Hepatocyte (in vitro differentiated cells): ENCODE measurements at places on chromosomes 2 and 18. TPM values are rescaled to one million over a fixed set of nuclear protein-coding genes. Genes with fewer than 3 reads are reported as not detected.

DNA sequence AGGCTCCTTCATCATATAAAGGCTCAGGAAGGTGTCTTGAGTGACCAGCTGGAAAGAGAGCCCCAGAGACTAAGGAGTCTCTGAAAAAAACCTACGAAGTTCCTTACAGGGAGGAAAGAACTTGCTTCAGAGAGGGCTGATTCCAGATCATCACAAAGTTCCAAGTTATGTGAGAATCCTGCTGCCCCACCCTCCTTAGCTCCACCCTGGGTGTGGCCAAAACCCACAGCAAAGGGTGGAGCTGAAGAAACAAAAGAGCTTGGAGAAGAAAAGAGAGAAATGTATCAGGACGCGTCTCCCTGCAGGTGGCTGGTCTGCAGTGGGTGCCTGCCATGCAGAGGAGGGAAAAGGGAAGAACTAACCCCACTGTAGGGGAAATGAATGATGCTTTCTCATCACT, 32.8 kb upstream of the ZNF396 start:
- H3K36me3 ChIP-seq = no peaks in the 10 kb centered on the region
- H3K4me1 ChIP-seq = no peaks in the 10 kb centered on the region
- no peak overlapping the region for H3K27ac ChIP-seq
- no peak for DNase-seq

- H3K27me3 ChIP-seq = no peaks in the 10 kb centered on the region
- DNase-seq = no peak
- peak overlapping the region; percentile 22 for H3K27ac ChIP-seq
- H3K4me1 ChIP-seq = peaks cover 6% of the 10 kb centered on the region
- H3K4me3 ChIP-seq = no peak overlapping the region
Measured at GRCh38 chr2:28674062-28674712, 77.4 kb upstream of the PPP1CB start.

- no peak overlapping the region for H3K27ac ChIP-seq
- H3K27me3 ChIP-seq = no peaks in the 10 kb centered on the region
- no peak for DNase-seq
- H3K36me3 ChIP-seq = no peaks in the 10 kb centered on the region
- no peak overlapping the region for H3K4me3 ChIP-seq
Measured at GRCh38 chr2:6704077-6704476, 161.6 kb downstream of the CMPK2 start.

DNA sequence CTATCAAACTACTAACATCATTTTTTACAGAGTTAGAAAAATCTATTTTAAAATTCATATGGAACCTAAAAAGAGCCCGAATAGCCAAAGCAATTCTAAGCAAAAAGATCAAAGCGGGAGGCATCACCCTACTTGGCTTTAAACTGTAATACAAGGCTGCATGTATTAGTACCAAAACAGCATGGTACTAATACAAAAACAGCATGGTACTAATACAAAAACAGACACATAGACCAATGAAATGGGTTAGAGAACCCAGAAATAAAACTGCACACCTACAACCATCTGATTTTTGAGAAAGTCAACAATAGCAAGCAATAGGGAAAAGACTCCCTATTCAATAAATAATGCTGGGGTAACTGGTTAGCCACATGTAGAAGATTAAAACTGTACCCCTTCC, 640.7 kb downstream of the IRS1 start:
- no peak for DNase-seq
- no peak overlapping the region for H3K27ac ChIP-seq
- peaks cover 6% of the 10 kb centered on the region for H3K4me1 ChIP-seq
- H3K36me3 ChIP-seq = no peaks in the 10 kb centered on the region
- no peaks in the 10 kb centered on the region for H3K27me3 ChIP-seq
- H3K4me3 ChIP-seq = no peak overlapping the region

Gene C2orf15
- polyA plus RNA-seq = 5.8 and 8.9 TPM in 2 replicates

DNA sequence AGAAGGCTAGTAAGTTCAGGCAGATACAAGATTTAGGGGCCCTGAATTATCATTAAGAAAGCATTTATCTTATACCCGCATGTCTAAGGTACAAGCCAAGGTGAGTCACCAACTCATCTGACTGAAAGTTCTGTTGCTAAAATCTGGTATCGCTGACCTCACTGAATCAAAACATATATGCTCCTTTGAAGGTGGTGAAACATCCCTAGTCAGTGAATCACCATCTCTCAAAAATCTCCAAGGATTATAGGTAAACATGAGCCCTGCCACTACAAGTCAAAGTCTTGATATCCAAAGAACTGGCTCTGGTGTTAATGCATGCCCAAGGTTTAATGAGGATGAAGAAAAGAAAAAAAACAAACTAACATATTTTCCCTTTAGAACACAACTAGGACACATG, 43.5 kb downstream of the IRS1 start:
- no peaks in the 10 kb centered on the region for H3K27me3 ChIP-seq
- no peaks in the 10 kb centered on the region for H3K36me3 ChIP-seq
- H3K4me1 ChIP-seq = peaks cover 47% of the 10 kb centered on the region
- peak overlapping the region; percentile 86 for H3K27ac ChIP-seq
- H3K4me3 ChIP-seq = no peak overlapping the region
- DNase-seq = peak; percentile 59

- H3K4me1 ChIP-seq = peaks cover 17% of the 10 kb centered on the region
Measured at GRCh38 chr2:111113838-111114237, 6.9 kb upstream of the BCL2L11 start.

Gene TLX2
- not detected in 2 replicates for polyA plus RNA-seq

DNA sequence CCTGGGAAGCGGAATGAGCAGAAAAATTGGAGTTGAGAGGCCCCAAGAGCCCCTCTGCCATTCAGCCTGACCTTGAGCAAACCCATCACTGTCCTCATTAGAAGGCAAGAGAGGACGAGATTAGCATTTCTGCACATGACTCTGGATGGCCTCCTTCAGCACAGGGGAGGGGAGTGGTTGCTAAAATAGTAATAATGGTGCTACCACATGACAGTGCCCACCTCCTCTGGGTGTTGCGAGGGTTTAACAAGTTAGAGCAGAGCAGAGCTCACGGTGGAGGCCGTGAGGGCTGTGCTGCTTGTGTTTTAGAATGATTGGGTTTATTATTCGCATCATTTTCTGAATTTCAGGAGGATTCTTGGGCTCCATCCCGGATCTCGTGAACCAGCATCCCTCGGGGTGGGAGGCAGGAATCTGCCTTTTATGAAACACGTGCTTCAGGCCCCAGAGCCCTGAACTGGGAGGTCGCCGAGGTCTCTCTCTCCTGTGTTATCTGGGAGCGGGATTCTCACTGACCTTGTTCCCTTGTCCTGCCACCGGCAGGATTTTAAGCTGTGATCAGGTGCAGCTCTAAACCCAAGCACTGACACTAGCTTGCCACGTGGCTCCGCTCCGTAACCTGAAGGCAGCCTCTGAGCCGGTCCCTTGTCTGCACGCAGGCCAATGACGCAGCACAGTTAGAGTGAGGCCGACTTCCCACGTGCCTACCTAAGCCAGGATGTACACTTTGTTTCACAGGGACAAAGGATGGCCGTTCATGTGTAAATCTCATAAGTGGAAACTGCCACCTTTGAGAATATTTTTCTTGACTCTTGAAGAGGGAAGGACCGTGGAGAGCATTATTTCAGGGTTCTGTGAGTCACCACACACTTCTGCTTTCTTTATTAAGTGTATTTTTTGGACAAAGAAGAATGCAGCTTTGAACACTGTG, 142.3 kb downstream of the ACOXL start:
- H3K4me1 ChIP-seq = peaks cover 5% of the 10 kb centered on the region
- H3K36me3 ChIP-seq = no peaks in the 10 kb centered on the region
- no peak overlapping the region for H3K27ac ChIP-seq
- H3K4me3 ChIP-seq = no peak overlapping the region

Gene NEU2
- not detected in 2 replicates for polyA plus RNA-seq

Gene GKN1
- 0.25 and 0.79 TPM in 2 replicates for polyA plus RNA-seq

Gene DUSP19
- 1.1 and 1.2 TPM in 2 replicates for polyA plus RNA-seq

Gene HOXD12
- 3.1 and 3.3 TPM in 2 replicates for polyA plus RNA-seq

DNA sequence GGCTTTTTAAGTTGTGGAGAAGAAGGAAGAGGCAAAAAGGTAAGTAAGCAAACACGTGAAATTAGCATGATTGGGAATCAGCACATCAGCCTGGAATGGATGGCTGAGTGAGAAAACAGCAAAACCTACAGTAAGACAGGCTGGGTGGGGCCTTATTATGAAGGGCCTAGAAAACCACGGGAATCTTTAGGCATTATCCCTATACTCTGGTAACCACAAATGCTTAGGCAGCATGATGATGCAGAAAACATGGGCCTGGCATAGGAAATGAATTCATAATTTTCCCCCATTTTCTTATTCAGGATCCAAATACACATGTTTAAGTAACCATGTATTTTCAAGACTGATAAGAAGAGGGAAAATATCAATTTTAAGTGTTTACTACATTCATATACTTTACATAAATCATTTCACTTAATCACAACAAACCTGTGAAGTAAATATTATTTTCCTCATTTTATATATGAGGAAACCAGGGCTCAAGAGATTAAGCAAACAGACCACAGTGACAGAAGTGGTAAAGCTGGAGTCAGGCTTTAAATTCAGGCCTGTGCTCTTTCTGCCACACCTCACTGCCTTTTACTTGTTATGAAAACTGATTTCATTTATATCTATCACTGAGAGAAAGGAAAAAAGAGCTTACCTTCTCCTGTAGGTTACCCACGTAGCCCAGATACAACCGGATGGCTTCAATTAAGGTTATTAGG, 4.0 kb downstream of the TMEM17 start:
- no peak overlapping the region for H3K4me3 ChIP-seq
- DNase-seq = no peak
- H3K27me3 ChIP-seq = no peaks in the 10 kb centered on the region

Gene RGPD3
- polyA plus RNA-seq = 0.06 TPM in 1 of 2 replicates, not detected in the other

Gene KCNJ3
- 0.04 and 0.19 TPM in 2 replicates for polyA plus RNA-seq

DNA sequence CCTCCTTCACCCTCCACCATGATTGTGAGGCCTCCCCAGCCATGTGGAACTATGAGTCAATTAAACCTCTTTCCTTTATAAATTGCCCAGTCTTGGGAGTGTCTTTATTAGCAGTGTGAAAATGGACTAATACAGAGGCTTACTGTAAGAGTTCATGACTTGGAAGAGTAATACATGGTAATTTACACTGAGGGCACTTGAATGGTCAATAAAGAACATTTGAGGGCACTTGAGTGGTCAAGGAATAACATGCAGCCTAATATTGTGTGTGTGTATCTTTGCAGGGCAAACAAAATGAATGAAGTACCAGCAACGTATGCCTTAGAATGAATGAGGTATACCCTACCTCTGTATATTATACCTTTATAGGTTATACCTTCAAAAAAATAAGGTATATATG, 190.4 kb upstream of the SOX11 start:
- no peak overlapping the region for H3K27ac ChIP-seq
- no peak overlapping the region for H3K4me3 ChIP-seq
- no peaks in the 10 kb centered on the region for H3K27me3 ChIP-seq
- DNase-seq = no peak
- H3K36me3 ChIP-seq = no peaks in the 10 kb centered on the region
- no peaks in the 10 kb centered on the region for H3K4me1 ChIP-seq

Gene NDUFS1
- 43.1 and 46.5 TPM in 2 replicates for polyA plus RNA-seq

Gene COLEC11
- polyA plus RNA-seq = 20.9 and 21.5 TPM in 2 replicates

- peak; percentile 94 for DNase-seq
- peak overlapping the region; percentile 86 for H3K4me3 ChIP-seq
- H3K27ac ChIP-seq = peak overlapping the region; percentile 98
- H3K27me3 ChIP-seq = no peaks in the 10 kb centered on the region
- peaks cover 30% of the 10 kb centered on the region for H3K4me1 ChIP-seq
- no peaks in the 10 kb centered on the region for H3K36me3 ChIP-seq
Measured at GRCh38 chr2:25252291-25253152, 84.1 kb upstream of the POMC start.

Gene SLC16A14
- polyA plus RNA-seq = 0.79 and 1.3 TPM in 2 replicates

- H3K4me3 ChIP-seq = no peak overlapping the region
- no peaks in the 10 kb centered on the region for H3K36me3 ChIP-seq
- DNase-seq = no peak
- no peak overlapping the region for H3K27ac ChIP-seq
Measured at GRCh38 chr18:23283916-23284430, 148.7 kb downstream of the CABLES1 start.

Gene LYPD6
- 5.3 and 5.4 TPM in 2 replicates for polyA plus RNA-seq

DNA sequence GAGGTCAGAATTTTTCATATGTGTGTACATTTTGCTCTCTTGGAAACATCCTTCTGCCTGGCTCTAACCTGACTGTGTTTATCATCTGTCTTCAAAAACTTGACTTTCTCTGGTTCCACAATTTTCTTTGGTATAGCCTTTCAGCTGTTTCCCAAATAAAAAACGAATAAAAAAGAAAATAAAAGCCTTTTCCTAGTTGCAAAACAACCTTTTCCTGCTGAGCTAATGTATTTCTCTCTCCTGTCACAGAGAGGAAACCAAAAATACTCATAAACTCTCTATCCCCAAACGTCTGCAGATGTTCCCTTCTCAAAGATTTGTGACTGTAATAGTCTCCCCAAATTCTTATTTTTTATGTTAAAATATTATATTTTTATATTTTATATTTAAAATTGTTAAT, 505.3 kb upstream of the SLC39A10 start:
- H3K4me1 ChIP-seq = no peaks in the 10 kb centered on the region
- no peak overlapping the region for H3K4me3 ChIP-seq
- DNase-seq = no peak
- H3K27me3 ChIP-seq = no peaks in the 10 kb centered on the region
- H3K27ac ChIP-seq = no peak overlapping the region

DNA sequence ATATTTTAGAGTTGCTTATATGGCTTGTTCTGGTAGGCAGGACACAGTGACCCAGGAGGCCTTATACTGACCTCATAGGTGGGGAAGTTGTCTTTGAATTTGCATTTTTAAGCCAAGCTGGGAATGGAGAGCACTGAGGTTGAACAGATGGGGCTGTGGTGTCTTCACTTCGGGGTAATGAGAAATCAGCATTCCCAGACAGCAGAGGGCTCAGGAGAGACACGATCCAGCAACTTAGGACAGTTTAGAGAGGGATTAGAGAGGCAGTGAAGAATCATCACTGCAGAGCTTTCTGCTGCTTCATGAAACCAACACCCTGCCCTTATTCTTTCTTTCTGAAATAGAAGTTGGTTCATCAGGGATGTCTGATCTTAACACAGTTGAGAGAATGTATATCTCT, 202.4 kb downstream of the TDRD15 start:
- H3K36me3 ChIP-seq = no peaks in the 10 kb centered on the region
- peak; percentile 17 for DNase-seq
- no peak overlapping the region for H3K4me3 ChIP-seq
- H3K27ac ChIP-seq = no peak overlapping the region
